ENCODE measurements at places on chromosomes 2 and 18.

GRCh38 chr2:236874866-236875481 is 210.7 kb upstream of the COPS8 start:
- no peak for DNase-seq

DNA sequence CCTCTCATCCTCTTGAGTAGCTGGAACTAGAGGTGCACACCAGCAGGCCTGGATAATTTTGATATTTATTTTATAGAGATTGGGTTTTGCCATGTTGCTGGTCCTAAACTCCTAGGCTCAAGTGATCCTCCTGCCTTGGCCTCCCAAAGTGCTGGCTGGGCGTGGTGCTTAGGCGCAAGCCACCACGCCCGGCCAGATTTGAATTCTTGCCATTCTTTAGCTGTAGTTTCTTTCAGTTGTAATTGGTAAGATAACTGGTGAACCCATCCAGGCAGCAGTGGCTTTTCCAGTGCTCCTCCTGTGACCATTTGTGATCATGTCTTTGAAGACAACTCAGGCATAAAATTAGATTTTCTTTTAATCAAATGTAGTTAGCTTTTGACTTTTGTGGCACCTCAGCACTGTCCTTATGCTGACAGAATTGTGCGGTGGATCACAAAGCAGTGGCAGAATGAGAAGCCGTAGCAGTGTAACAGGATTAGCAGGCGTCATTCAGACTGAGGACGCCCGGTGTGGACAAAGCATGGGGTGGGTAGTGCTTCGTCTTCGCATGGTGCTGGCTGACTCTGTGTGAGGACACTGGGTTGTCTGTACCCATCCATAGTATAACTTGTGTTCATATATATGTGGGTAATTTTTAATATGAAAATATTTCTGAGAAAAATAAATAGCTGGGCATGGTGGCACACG is 30.0 kb upstream of the TOGARAM2 start:
- no peak for DNase-seq

DNA sequence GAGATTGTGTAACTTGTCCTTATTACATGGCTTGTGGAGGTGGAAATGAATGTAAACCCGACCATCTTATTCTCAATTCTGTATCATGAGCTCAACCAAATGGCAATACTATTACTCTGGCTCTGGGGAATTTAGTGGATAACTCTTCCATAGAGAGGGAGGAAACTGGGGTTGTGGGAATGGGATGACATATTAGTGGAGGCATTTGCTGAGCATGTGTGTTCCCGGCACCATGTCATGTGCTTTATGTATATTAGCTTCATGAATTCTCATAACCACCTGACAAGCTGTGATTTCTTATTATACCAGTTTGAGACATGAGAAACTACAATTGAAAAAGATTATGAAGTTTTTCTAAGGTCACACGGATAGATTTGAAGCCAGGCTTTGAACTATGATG is 112.8 kb upstream of the TMEFF2 start:
- no peak for DNase-seq

GRCh38 chr2:20317197-20317596 is 33.4 kb downstream of the PUM2 start:
- no peak for DNase-seq

Data from T1000 (cell line).